ENCODE measurements at places on chromosomes 5 and 9.

- DNase-seq, result no peak
These were observed 86.0 kb upstream of the TBC1D2 start for GRCh38 chr9:98341157-98342097.

GRCh38 chr5:113117543-113118115, 141.0 kb downstream of the DCP2 start:
- no peak for DNase-seq

DNA sequence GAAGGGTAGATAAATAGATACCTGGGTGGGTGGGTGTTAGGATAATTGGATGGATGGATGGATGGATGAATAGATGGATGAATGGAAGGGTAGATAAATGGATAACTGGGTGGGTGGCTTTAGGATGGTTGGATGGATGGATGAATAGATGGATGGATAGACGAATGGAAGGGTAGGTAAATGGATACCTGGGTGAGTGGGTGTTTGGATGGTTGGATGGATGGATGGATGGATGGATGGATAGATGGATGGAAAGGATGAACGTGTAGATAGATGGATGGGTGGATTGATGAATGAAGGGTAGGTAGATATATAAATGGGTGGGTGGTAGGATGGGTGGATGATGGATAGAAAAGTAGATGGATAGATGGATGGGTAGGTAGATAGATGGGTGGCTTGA, 59.8 kb upstream of the RXRA start:
- no peak for DNase-seq

DNA sequence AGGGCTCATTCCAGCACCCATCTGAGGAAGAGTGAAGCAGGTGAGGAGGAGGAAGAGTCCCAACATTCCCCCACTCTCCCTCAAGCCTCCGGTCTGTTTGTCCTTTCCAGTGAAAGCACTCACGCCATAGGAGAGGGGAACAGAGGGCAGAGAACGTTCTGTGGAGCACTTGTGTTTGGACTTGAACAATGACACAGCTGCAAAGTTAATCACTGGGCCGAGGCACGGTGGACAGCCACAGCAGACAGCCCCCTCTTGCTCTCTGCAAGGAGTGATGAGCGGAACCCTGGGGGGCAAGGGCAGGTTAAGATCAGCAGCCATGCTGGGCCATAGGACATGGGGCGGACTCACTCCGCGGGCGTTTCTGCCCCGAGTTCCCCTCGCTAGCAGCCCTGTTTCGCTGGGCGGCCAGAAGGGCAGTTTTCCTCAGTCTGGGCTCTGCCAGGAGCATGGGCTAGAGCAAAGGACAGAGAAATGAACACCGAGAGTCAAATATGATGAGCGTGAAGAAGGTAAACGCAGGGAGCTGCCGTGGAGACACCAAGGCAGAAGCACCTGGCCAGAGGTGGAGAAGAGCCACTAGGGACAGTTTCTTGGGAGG, 185.7 kb downstream of the GAPVD1 start:
- no peak for DNase-seq

DNA sequence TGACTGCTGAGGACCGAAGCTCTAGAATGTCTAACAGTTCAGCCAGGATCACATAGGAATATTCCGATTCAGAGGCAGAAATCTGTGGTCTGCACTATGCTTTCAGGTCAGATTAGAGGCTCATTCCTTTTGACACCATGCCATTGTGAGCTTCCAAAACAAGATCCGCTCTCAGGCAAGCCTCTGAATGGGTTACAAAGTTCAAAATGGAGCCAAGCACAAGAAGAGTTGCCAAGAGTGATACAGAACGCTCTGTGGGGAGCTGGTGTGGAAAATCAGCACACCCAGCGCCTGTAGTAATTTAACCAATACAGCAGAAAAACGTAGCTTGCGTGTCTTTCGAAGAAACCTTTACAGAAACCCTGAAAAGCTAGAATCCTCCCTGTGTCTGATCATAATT, 33.3 kb upstream of the FAT2 start:
- DNase-seq, result no peak

DNA sequence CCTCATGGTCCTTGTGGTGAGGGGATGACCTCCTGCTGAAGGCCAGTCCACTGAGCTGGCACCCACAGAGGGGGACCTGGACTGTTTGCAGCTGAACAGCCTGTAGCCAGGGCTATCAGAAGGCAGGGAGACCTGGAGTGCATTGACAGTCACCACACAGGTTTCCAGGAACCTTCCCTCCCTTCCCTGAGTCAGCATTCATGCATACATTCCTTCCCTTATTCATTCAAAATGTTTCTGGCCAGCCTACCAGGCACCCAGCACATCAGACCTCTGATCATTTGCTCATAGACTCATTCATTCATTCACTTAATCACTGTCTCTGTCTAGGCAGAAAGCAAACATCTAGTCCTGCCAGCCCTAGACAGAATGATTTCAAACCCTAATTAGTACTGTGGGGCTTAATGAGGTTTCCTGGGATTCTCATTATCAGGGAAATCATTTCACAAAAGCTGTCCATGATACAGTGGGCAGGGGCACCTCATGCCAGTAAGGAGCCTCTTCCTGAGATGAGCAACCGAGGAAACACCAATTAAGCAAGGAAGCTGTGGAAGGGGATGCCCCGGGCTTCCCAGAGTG, 110.1 kb upstream of the PPP1R26 start:
- no peak for DNase-seq

Data from activated T-cell treated with anti-CD3 and anti-CD28 coated beads for 1 hour (primary cell).